Stimulated activated CD4-positive, alpha-beta T cell treated with anti-CD3 and anti-CD28 coated beads, Interleukin-1b, Interleukin-23, amount 100 ng/mL, for 48 hours (primary cell): ENCODE measurements at places on chromosomes 11 and 22.

DNA sequence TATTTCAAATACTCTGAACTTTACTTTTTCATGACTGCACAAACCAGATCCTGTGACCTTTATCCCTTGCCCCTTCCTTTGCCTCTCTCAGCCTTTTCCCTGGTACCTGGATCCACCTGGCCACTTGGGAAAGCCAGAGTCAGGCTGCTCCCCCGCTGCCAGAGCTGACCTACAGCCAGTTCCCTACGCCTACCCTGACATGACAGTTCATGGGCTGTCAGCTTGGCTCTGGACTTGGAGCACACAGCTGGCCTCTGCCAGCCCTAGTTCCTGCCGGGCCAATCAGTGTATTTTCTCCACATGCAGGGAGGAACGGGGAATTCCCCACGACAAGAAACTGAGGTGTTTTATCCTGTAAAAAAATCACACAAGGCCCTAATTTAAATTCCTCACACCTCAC is 382.6 kb downstream of the INSC start:
- no peak for DNase-seq

GRCh38 chr11:32153747-32154146 is 62.9 kb downstream of the RCN1 start:
- no peak for DNase-seq

GRCh38 chr11:78533399-78533798 is 41.3 kb downstream of the NARS2 start:
- no peak for DNase-seq

DNA sequence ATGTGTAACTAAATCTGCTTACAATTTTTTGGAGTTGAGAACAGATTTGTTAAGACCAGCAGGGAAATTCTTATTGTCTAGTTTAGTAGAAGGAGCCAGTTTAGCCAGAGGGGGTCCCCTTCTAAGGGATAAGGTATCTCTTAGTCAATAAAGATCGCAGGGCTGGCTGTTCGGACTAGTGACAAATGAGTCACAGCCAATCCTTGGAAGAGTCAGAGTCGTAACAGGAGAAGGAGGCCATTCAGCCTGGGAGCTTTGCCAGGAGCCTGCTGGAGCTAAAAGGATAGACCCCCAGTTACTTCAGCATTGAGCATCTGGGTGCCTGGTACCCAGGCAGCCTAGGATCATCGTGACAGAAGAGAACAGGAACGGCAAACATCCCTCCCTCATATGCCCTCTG is 191.6 kb upstream of the ARHGAP20 start:
- no peak for DNase-seq

DNA sequence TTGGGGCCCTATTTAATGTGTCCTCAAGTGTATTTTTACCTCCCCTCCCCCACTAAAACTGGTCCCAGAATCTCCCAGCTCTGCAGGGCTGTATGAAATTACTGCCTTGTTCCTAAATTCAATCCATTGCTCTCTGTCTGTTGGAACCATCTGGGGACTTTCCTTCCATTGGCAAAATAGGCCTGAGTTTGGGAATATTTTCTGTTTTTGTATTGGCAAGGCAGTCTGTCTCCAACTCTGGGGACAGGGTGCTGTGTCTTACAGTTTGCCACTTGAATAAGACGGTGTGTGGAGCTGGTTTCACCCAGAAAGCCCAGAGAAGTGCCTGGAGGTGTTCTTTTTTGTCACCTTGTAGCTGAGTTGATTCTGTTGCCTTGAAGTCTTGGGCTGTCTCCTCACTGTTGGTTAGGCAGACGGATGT is 1.3 kb downstream of the PACS1 start:
- no peak for DNase-seq

DNA sequence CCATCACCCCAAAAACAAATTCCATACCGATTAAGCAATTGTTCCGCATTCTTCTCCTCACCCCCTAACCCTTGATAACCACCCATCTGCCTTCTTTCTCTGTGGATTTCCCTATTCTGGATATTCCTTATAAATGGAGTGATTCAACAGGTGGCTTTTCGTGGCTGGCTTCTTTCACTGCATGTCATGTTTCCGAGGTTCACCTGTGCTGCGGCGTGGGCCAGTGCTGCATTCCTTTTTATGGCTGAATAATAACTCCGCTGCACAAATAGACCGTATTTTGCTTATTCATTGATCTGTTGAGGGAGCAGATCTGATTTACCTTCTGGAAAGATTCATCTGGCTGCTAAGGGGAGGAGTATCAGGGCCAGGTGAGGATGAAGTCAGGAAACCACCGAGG is 94.8 kb upstream of the ASPHD2 start:
- DNase-seq = no peak

DNA sequence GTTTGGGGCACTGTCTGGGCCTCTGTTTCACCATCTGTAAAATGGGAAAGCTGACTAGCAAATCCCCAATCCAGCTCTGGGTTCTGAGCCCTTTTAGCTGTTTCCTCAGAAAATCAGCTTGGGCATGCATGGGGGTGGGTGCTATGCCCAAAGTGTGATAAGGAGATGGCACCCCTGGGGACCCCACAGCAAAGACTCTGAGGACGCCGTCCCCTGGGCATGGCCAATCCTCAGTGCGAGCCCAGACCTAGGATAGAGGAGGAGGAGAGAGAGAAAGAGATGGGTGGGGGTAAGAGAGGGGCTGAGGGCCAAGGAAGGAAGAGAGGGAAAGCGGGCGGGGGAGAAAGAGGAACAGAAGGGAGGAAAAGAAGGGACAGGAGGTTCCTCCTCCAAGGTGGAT is 31.8 kb downstream of the TPBGL start:
- DNase-seq = no peak

DNA sequence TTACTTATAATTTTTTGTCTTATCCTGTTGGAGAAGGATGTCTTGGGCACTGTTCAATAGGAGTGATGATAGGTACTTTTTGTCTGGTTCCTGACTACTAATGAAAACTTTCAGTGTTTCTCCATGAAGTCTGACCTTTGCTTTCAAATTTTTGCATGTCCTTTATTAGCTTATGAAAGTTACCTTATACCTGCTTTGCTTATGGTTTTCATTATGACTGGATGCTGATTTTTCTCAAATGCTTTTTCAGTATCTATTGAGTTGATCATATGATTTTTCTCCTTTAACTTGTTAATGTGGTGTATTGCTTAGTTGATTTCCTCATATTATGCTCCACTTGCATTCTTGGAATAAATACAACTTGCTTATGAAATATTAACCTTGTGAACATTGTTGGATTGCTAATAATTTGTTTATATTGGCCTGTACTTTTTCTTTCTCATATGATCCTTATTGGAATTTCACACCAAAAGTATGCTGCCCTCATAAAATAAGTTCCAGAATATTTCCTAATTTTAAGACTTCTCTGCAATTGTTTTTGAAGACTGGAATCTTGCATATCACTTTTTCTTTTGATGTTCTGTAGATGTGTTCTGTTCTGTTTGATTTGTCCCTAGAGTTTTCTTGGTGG is 85.0 kb upstream of the SC5D start:
- DNase-seq = no peak
